Activated CD8-positive, alpha-beta T cell treated with anti-CD3 and anti-CD28 coated beads, Interleukin-2, amount 10 ng/mL, durations not matched to agents 7 days and 5 days (primary cell): ENCODE measurements at places on chromosomes 5 and 9.

GRCh38 chr9:73093016-73093739 lies 58.5 kb upstream of the ANXA1 start:
- H3K27ac ChIP-seq = no peak overlapping the region
- H3K4me3 ChIP-seq = no peak overlapping the region

GRCh38 chr5:148090146-148090772 lies 26.5 kb downstream of the SPINK5 start:
- no peaks in the 10 kb centered on the region for H3K27me3 ChIP-seq
- H3K36me3 ChIP-seq = no peaks in the 10 kb centered on the region
- DNase-seq = no peak

GRCh38 chr5:129110742-129111141 lies 16.2 kb downstream of the ISOC1 start:
- DNase-seq = no peak
- peaks cover 20% of the 10 kb centered on the region for H3K36me3 ChIP-seq
- H3K4me1 ChIP-seq = no peaks in the 10 kb centered on the region
- no peaks in the 10 kb centered on the region for H3K27me3 ChIP-seq

DNA sequence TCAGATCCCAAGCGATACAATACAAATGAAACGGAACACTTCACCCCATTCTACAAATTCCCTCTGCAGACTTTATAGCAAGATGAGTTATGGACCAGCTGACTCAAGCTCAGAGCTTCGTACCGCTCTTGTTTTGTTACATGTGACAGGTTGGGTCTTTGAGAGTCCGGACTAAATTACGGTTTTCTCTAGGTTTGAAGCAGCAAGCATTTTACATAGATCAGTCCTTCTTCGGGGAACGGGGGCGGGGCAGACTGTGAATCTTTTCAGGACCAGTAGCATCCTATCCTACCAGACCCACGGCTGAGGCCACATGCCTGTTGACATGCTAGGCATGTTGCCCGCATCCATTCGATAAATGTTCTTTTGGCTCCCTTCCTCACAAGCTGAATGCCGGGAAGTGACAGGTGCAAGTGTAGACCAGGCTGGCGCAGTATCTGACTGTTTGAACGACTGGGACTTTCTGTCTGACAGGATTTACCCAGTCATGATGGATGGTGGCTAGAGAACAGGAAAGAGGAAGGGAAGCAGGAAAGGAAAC lies 811.0 kb upstream of the GRAMD2B start:
- no peaks in the 10 kb centered on the region for H3K4me1 ChIP-seq
- H3K4me3 ChIP-seq = no peak overlapping the region
- no peak for DNase-seq

DNA sequence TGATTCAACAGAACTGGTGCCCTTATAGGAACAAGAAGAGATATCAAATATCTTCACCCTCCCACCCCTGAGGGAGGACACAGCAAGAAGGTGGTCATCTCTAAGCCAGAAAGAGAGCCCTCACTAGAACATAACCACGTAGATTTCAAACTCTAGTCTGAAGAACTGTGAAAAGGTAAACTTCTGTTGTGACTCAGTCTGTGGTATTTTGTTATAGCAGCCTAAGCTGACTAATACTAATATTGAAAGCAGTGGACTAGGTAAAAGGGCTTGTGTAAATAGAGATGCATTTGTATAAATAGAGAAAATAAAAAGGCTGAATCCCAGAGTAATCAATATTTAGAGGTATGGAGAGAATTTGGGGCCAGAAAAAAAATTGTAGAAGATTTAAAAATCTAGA lies 157.6 kb upstream of the CCNH start:
- no peak for DNase-seq
- no peaks in the 10 kb centered on the region for H3K36me3 ChIP-seq
- H3K27me3 ChIP-seq = no peaks in the 10 kb centered on the region
- H3K4me3 ChIP-seq = no peak overlapping the region
- no peak overlapping the region for H3K27ac ChIP-seq

DNA sequence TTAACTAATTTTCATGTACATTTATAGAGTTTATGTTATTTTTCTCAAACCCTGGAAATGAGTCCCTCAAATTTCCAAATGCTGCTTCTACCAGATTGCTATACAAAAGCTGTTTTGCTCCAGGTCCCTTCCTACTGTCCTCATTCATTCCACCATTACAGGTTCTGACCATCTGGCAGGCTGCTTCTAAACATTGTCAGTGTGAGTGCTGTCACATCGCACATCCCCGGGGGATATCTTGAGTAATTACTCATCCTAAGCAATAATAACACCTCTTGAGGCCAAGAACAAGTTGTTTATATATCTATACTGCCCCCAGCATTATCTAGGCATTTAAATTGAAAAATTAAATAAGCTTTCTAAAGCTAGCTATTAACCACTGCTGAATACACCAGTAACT lies 1675.3 kb upstream of the CDH6 start:
- no peaks in the 10 kb centered on the region for H3K27me3 ChIP-seq
- no peak for DNase-seq
- no peak overlapping the region for H3K27ac ChIP-seq
- no peaks in the 10 kb centered on the region for H3K36me3 ChIP-seq

DNA sequence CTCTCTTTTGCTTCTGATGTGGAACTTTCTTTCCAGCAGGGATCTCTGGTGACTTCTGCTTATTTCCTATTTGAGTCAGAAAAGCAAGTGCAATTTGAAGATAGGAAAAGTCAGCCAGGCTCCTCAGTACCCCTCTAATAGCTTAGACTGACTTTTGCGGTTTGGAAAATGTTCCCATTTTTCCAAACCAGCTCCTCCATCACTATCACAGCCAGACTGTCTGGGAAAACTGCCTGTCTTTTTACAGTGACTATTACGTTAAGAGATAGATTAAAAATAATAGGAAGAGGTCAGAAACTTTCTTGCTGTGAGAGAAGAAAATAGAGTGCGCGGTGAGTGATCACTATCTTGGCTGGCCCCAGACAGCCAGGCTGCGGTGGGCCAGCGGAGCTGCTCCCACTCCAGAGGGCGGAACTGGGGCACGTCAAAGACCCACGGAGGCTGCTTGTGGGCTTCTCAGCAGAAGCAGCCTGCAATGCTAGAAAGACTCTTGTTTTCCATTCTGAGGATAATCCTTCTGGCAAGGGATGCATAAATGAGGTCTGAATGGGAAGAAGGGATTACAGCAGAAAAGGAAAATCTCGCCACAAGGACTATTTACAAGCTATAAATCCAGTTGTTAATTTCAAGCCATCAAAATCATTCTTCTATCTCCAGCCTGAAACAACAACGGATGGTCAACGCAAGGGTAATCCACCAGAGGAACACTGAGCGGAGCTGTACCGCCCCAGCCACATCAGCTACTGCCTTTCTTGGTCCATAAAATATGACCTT lies 151.0 kb upstream of the MSX2 start:
- H3K36me3 ChIP-seq = no peaks in the 10 kb centered on the region
- H3K4me1 ChIP-seq = no peaks in the 10 kb centered on the region

GRCh38 chr5:61687371-61687770 lies 355.3 kb downstream of the ZSWIM6 start:
- peaks cover 8% of the 10 kb centered on the region for H3K27me3 ChIP-seq
- H3K36me3 ChIP-seq = no peaks in the 10 kb centered on the region
- no peak overlapping the region for H3K4me3 ChIP-seq
- no peak overlapping the region for H3K27ac ChIP-seq
- no peak for DNase-seq

DNA sequence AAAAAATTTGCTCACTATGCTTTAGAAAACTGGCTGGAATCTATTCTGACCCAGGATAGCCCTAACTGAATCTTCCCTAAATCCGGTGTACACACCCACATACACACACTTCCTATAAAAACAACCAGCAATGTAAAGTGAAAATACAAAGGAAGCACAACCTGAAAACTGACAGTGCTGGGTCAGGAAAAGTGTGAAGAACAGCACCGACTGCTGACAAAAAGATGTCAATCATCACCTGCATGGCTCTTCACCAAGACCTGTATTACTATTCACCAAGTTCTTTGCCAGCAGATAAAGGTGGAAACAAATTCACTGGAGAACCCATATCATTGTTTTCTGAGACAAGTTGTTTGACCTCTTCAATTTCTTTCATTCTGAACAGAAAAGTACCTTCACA lies 293.8 kb upstream of the GRAMD2B start:
- no peak overlapping the region for H3K4me3 ChIP-seq
- H3K36me3 ChIP-seq = no peaks in the 10 kb centered on the region
- DNase-seq = no peak
- no peak overlapping the region for H3K27ac ChIP-seq

GRCh38 chr9:106557996-106558667 lies 304.8 kb upstream of the ZNF462 start:
- no peaks in the 10 kb centered on the region for H3K36me3 ChIP-seq
- no peaks in the 10 kb centered on the region for H3K27me3 ChIP-seq
- H3K4me3 ChIP-seq = no peak overlapping the region
- no peak overlapping the region for H3K27ac ChIP-seq
- no peaks in the 10 kb centered on the region for H3K4me1 ChIP-seq
- DNase-seq = no peak

DNA sequence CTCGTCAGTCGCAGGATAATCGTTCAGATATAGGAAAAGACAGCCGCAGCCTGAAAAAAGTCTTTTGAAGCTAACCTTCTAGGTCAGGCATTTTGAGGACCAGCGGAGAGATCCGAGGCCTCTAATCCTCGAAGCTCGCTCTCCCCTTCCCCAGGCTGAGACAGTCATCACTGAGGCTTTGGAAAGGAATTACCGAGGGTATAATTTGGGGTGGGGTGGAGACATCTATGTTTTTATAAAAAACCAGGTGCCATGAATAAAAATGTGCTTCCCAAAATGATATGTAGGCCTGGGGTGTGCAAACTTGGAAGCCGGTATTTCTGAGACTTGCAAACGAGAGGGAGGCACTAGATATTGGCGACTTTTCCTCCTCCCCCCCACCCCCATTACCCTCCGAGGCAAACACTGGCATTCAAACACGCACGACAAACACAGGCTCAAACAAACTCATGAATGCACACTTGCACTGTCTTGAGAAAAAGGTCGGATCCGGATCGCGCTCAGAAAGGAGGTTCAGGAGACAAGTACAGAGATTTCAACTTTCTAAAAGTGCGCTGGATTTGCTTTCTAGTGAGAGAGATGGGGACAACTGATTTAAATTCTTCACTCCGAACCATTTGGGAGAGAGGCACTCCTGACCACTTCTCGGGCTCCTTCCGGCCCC lies 935 bp upstream of the MSX2 start:
- H3K36me3 ChIP-seq = peaks cover 2% of the 10 kb centered on the region
- H3K4me1 ChIP-seq = peaks cover 5% of the 10 kb centered on the region
- peaks cover 80% of the 10 kb centered on the region for H3K27me3 ChIP-seq
- peak overlapping the region; percentile 3 for H3K27ac ChIP-seq

- H3K36me3 ChIP-seq = peaks cover 4% of the 10 kb centered on the region
- no peak overlapping the region for H3K4me3 ChIP-seq
- peak overlapping the region; percentile 46 for H3K27ac ChIP-seq
- peaks cover 6% of the 10 kb centered on the region for H3K4me1 ChIP-seq
- DNase-seq = no peak
Measured at GRCh38 chr5:150059623-150060022, 26.7 kb downstream of the CSF1R start.

GRCh38 chr5:43168175-43168574 lies 23.9 kb upstream of the NIM1K start:
- no peak for DNase-seq
- H3K27ac ChIP-seq = no peak overlapping the region
- H3K4me1 ChIP-seq = no peaks in the 10 kb centered on the region
- H3K27me3 ChIP-seq = no peaks in the 10 kb centered on the region

DNA sequence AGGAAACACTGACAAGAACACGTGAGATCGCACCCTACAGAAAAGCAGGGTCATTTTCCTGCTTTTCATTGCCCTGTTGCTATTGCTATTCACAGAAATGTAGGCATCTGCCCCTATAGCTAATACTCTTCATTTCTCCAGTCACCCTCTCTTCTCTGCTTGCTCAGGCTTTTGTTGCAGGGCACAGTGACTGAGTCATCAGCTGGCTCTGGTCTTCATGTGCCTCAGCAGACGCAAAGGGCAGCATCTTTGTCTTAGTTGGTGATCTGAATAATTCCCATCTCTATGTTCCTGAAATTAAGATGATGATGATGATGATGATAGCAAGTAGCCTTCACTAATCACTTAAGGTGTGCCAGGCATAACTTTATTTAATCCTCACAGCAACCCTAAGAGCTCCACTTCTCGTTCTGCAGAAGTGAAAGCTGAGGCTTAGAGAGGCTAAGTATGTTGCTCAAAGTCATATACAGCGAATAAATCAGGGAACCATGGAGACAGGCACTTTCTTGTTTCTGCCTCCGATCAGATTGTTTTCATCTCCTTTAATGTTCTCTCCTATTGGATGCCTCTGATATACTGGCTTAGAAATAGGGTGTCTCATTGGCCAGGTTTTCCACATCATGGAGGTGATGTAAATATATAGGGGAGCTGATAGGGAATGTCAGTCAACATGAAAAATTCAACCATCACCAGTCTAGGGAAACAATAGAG lies 133.0 kb upstream of the STK32A start:
- no peaks in the 10 kb centered on the region for H3K4me1 ChIP-seq
- no peaks in the 10 kb centered on the region for H3K27me3 ChIP-seq
- H3K27ac ChIP-seq = no peak overlapping the region
- no peaks in the 10 kb centered on the region for H3K36me3 ChIP-seq
